ENCODE measurements at places on chromosomes 4 and X.

DNA sequence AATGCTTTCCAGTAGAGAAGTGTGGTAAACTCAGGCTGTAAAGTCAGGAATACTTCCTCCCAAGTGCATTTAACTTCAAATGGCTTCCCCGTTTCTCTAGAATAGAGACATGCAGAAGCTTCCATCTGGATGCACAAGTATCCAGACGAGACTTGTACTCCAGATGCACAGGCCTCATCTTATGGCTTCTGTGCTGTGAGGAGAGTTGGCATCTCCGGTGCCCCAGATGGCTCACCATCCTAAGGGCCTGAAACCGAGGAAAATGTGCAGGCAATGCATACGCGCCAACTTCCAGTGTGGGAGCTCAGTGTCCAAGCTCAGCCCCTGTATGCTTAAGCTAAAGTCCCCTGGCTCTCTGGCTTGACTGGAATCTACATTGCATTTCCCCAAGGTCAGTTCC lies 184.0 kb upstream of the TBL1X start:
- no peak for ATAC-seq

DNA sequence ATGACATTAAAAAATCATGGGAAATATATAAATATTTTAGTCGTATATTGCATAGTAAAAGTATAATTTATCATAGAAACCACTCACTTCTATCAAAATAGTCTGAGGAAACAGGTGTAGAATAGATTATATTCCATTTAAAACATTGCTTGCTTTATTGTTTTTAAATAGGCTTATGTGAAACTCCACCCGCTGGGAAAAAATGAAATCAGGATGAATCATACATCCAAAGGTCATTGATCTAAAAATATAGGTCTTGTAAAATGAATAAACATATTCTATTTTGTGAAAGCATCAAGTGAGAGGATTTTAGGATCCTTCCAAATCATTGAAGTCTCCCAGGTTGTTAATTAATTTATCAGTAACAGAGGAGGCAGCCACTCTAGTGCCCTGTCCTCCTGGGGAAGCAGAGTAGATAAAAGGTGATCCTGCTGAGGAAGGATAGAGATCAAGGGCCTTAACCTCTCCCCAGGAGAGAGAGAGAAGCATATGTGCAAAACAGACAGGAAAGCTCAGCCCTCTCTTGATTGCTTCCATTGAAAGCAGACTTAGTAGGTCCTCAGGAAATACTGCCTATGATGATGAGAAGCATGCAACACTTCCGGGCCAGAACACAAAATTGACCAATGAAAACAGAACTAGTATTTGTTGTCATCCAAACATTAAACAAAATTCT lies 96.8 kb upstream of the MAP9 start:
- no peak for ATAC-seq

- ATAC-seq: no peak
Observed at GRCh38 chrX:21014326-21014725, 359.9 kb upstream of the CNKSR2 start.

DNA sequence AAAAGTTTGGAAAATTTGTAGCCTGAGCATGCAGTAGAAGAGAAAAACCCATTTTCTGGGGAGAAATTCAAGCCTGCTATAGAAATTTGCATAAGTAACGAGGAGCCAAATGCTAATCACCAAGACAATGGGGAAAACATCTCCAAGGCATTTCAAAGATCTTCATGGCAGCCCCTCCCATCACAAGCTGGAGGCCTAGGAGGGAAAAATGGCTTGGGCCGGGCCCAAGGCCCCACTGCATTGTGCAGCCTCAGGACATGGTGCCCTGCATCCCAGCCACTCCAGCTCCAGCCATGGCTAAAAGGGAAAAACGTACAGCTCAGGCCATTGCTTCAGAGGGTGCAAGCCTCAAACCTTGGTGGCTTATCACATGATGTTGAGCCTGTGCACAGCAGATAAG lies 87.7 kb downstream of the SHROOM4 start:
- ATAC-seq: no peak

DNA sequence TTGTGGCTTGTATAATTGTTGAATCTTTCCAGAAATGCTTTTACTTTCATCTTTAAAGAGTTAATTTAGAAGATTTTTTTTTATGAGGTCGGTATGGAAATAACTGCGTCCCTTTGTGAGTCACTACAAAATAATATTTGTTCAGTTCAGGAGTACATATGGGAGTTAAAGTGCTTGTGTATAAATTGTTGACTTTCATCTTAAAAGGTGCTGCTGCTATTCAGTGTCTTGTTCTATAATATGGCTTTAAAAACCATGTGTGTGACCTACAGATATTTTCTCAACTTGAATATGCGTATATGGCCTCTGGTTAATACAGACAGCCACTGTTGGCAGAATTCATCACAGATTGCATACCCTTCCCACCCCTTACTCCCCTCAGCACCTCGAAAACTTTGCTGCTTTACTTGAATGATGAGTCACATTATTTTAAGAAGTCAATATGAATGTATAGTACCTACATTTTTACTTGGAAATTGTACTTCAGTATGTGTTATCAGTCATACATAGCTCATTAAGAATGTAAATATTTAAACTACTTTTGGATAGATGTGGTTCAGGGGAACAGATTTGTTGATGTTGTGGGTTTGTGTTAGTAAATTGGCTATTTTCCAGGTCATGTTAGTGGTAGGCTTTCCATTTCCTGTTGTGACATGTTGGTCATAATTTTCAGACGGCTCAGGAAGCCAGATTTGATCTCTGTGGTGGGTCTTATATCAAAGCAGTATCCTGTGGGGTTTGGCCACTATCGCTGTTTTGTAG lies 1.5 kb downstream of the CLCN3 start:
- ATAC-seq: peak; percentile 39

GRCh38 chrX:134191281-134191680 lies 45.7 kb upstream of the CCDC160 start:
- no peak for ATAC-seq

GRCh38 chrX:129115104-129115503 lies 408.2 kb downstream of the SMARCA1 start:
- no peak for ATAC-seq

DNA sequence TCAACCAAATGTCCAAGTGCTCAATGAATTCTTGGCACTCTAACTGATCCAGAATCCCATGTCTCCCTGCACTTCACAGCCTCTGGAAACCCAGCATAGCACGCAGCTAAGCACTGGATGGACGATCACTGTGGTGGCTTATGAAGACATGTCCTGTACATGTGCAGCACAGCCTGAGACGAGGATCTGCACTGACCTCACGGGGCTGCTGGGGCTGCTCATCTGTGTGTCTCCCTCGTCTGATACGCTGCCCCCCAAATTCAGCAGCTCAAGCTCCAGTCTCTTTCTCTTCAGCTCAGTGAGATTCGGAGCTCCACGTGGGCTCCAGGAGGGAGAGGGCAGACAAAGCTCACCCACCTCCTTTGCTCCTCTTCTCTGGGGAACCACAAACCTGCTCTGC lies 126.9 kb downstream of the CPZ start:
- ATAC-seq: no peak

GRCh38 chr4:101191302-101192098 lies 155.8 kb downstream of the PPP3CA start:
- no peak for ATAC-seq

- no peak for ATAC-seq
Observed at GRCh38 chr4:4659871-4660651, 118.2 kb upstream of the STX18 start.

- ATAC-seq: no peak
Observed at GRCh38 chr4:73251384-73251783, 7.2 kb downstream of the ANKRD17 start.

DNA sequence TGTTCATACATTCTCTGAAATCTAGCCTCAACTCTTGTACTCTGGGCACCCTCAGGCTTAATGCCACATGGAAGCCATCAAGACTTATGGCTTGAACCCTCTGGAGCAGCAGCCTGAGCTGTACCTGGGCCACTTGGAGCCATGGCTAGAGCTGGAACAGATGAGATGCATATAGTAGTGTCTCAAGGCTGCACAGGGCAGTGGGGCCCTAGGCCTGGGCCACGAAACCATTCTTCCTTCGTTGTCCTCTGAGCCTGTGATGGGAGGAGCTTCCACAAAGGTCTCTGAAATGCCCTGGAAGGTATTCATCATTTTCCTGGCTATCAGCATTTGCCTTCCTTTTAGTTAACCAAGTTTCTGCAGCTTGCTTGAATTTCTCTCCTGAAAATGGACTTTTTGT lies 1427.2 kb upstream of the PCDH10 start:
- ATAC-seq: no peak

GRCh38 chr4:142091085-142091513 lies 454.7 kb downstream of the IL15 start:
- ATAC-seq: no peak

- peak; percentile 80 for ATAC-seq
Observed at GRCh38 chrX:19372170-19372546, 28.4 kb downstream of the PDHA1 start.

DNA sequence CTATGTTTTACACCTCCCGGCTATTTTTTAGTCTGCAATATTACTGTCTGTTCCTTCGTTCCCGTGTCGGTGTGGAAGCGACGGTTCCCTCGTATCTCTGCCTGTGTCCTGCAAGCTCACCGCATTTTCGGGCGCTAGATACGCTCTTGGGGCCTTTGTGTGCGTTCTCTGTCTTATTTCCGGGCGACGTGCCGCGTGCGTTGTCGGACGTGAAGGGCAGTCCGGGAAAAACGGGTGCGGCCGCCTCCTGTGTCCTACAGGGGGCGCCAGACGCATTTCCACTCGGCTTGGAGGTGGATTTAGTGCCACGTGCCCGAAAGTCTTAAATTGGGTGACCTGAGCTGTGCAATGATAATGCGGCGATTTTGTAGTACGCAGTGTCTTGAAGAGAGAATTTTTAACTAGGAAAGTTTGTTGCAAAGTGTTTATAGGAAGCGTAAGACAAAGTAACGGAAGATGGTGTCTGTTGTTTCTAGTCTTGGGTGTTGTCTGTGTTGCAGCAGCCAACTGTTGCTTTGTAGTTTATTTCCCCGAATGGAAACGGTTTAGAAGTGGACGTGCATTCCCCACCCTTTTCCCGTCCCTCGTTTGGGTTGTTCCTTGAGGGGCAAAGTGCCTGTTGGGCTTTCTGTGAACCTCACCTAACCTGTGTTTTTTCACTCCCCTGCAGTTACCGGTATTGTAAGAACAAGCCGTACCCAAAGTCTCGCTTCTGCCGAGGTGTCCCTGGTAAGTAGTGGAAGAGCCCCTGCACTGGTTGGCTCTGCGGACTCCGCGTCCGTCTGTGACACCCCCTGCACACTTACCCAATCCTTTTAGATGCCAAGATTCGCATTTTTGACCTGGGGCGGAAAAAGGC lies 720 bp downstream of the RPL10 start:
- ATAC-seq: peak; percentile 55

DNA sequence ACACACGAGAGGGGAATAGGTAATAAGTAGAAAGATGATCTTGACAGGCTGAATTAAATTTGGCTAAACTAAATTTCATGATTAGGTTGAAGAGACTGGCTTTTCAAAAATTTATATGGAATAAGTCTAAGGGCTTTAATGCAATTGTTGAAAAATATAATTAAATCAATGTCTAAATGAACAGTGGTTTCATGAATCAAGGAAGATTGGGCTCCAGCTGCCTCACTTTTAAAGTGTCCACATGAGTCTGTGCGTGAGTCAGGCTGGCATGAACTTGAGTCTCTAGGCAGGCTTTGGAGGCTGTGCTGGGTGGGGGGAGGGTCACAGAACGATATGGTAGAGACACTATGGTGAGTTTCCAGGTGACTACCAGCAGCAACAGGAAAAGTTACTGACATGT lies 111.9 kb downstream of the SORBS2 start:
- no peak for ATAC-seq

GRCh38 chr4:15132739-15133138 lies 130.5 kb downstream of the CPEB2 start:
- ATAC-seq: no peak

GRCh38 chr4:48667148-48667547 lies 112.9 kb downstream of the FRYL start:
- ATAC-seq: no peak

- ATAC-seq: no peak
Observed at GRCh38 chr4:60897415-60897814, 302.7 kb upstream of the ADGRL3 start.

Measured in activated T-helper 17 cell treated with anti-CD3 and anti-CD28 coated beads, Interleukin-2, amount 50 U/mL, for 72 hours (primary cell).